Right lobe of liver (tissue), 6 donors: ENCODE measurements at places on chromosomes 11 and 22. TPM values are rescaled to one million over a fixed set of nuclear protein-coding genes. Genes with fewer than 3 reads are reported as not detected.

The PHOX2A gene
- total RNA-seq: not detected

DNA sequence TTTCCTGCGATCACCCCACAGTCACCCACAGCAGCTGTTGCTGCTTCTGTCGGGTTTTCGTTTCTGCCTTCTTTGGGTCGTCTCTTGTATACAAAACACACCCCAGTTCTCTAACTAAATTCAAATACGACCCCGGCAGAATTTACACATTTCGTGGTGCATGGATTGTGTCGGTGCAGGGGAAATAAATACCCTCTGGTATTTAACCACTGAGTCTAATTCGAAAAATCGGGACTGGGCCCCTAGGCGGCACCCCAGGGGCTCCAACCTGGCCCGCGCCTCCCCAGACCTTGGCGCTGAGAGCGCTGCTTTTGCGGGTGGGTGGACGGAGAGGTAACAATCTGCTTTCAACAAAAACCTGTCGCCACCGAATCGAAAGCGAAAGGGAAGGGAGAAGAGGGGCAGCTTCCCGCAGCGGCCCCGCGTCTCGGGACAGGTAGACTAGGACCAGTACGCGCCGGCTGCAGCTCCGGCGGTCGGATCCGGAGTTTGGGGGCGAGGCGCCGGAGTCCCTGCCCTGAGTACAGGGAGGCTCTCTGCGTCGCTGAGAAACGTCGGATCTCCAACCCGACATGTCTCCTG lies 4.4 kb downstream of the ALX4 start:
- no peaks in the 10 kb centered on the region for H3K4me1 ChIP-seq
- no peak overlapping the region for H3K27ac ChIP-seq
- no peaks in the 10 kb centered on the region for H3K36me3 ChIP-seq
- no peak for DNase-seq
- H3K27me3 ChIP-seq: no peaks in the 10 kb centered on the region
- peak overlapping the region; percentile 52 for H3K4me3 ChIP-seq

GRCh38 chr11:76617553-76618265 lies 52.8 kb downstream of the LRRC32 start:
- DNase-seq: no peak
- H3K4me1 ChIP-seq: no peaks in the 10 kb centered on the region
- H3K27ac ChIP-seq: no peak overlapping the region
- no peaks in the 10 kb centered on the region for H3K36me3 ChIP-seq

GRCh38 chr11:121503051-121503450 lies 50.3 kb upstream of the SORL1-AS1 start:
- H3K4me3 ChIP-seq: no peak overlapping the region
- no peaks in the 10 kb centered on the region for H3K27me3 ChIP-seq
- DNase-seq: no peak
- no peak overlapping the region for H3K27ac ChIP-seq

DNA sequence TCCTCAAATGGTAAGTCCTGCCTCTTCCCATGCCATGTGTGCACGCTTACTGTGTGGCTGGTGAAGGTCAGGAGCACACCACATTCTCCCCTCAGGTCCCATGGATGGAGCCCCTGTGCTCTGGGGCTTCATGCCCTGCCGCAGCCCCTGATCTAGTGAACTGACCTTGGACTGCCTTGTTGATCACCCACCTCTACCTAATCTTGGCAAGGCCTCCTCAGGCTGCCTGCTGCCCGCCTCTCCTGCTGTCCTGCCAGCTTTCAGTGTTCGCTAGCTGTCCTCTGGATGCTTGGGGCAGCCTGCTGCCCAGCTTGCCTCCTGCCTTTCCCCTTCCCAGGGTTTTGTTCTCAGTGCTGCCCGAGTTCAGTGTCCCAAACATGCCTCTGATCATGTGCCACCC lies 38.1 kb downstream of the CABIN1 start:
- no peaks in the 10 kb centered on the region for H3K4me1 ChIP-seq
- no peak overlapping the region for H3K27ac ChIP-seq
- H3K4me3 ChIP-seq: no peak overlapping the region

- no peak overlapping the region for H3K4me3 ChIP-seq
- DNase-seq: no peak
- no peaks in the 10 kb centered on the region for H3K27me3 ChIP-seq
- H3K27ac ChIP-seq: no peak overlapping the region
Observed at GRCh38 chr11:113240389-113240788, 74.0 kb upstream of the TTC12 start.

DNA sequence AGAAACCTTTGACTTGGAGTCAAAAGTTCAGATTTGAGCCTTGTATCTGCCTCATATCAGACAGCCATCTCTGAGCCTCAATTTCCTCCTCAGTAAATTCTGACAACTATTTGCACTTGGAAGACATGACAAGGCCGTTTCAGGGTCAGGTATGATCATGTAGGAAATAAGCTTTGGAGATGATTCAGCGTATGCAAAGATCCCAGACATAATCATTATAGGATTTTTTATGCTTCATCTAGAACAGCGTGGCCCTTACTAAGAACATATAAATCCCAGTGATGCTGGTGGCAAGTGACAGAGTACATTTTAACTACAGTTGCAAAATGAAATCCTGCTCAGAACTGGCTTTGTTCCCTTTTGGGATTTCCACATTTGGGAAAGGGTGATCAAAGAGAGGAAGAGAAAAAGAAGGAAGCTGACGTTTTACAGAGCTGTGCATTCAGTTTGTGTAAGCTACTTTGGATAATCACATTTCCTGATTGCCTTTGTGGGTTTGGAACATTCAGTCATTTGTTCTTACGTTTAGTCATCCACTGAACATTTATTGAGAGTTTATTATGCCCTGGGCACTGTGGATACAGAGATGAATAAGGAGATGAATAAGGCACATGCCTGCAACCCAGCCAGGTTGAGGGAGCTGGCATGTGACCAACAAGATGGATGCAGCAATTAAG lies 81.9 kb upstream of the HEPHL1 start:
- no peak overlapping the region for H3K27ac ChIP-seq
- no peaks in the 10 kb centered on the region for H3K4me1 ChIP-seq
- H3K27me3 ChIP-seq: no peaks in the 10 kb centered on the region
- H3K4me3 ChIP-seq: no peak overlapping the region

The SSRP1 gene
- total RNA-seq: 36.4 TPM

DNA sequence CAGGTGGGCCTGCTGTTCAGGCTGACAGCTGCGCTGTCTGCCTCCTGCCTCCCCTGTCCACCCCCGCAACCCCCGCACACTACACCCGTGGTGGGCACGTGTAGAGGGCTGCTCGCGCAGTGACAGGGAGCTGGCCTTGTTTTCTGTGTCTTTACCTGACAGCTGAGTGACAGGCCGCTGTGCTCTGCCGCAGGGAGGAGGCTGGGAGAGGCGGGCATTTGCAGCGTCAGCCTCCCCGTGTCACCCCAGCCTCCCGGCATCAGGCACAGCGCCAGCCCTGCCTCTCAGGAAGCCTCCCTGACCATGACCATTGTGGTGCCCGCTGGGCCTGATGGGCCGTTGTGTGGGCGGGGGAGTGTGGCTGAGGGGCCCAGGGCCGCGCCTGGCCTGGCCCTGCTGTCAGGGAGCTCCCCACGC lies 32.0 kb upstream of the RELT start:
- H3K4me3 ChIP-seq: no peak overlapping the region
- H3K27me3 ChIP-seq: no peaks in the 10 kb centered on the region
- no peak for DNase-seq
- H3K4me1 ChIP-seq: no peaks in the 10 kb centered on the region

The RIC3 gene
- 3.7 TPM for total RNA-seq

GRCh38 chr11:63931045-63931444 lies 7.8 kb upstream of the NAA40 start:
- no peaks in the 10 kb centered on the region for H3K4me1 ChIP-seq
- H3K27ac ChIP-seq: no peak overlapping the region
- H3K4me3 ChIP-seq: no peak overlapping the region

The SLC43A3 gene
- 109 TPM for total RNA-seq

DNA sequence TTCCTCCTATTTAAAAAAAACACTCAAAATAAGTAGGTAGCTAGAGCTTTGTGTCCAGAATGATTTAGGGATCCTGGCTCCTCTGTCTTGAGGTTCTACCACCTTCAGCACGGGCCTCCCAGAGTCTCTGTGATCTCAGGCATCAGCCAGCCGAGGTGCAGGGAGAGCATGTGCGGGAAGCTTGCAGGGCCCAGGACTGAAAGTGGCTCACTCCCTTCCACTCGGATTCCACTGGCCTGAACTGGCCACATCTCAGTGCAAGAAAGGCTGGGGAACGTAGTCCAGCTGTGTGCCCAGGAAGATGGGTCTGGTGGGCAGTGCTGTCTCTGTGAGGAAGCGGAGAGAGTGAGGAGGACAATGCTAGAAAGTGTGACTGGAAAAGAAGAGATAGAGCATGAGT lies 68.3 kb upstream of the MYOD1 start:
- no peak overlapping the region for H3K27ac ChIP-seq
- no peaks in the 10 kb centered on the region for H3K4me1 ChIP-seq
- H3K36me3 ChIP-seq: no peaks in the 10 kb centered on the region
- no peak overlapping the region for H3K4me3 ChIP-seq

The RNF121 gene
- total RNA-seq: 23.7 TPM

The DCDC1 gene
- total RNA-seq: 1.9 TPM

GRCh38 chr11:87870086-87870485 lies 305.2 kb downstream of the RAB38 start:
- no peak for DNase-seq
- no peak overlapping the region for H3K4me3 ChIP-seq
- H3K27me3 ChIP-seq: no peaks in the 10 kb centered on the region

GRCh38 chr22:27982630-27983180 lies 63.6 kb upstream of the PITPNB start:
- no peaks in the 10 kb centered on the region for H3K4me1 ChIP-seq
- no peak overlapping the region for H3K4me3 ChIP-seq
- no peaks in the 10 kb centered on the region for H3K27me3 ChIP-seq
- H3K36me3 ChIP-seq: peaks cover 11% of the 10 kb centered on the region
- no peak for DNase-seq

GRCh38 chr11:105718641-105719040 lies 108.8 kb downstream of the GRIA4 start:
- no peak for DNase-seq
- H3K36me3 ChIP-seq: no peaks in the 10 kb centered on the region
- H3K4me3 ChIP-seq: no peak overlapping the region
- no peaks in the 10 kb centered on the region for H3K27me3 ChIP-seq

GRCh38 chr11:1494650-1495049 lies 8.1 kb upstream of the MOB2 start:
- no peaks in the 10 kb centered on the region for H3K36me3 ChIP-seq
- no peak for DNase-seq
- no peak overlapping the region for H3K27ac ChIP-seq
- no peak overlapping the region for H3K4me3 ChIP-seq

DNA sequence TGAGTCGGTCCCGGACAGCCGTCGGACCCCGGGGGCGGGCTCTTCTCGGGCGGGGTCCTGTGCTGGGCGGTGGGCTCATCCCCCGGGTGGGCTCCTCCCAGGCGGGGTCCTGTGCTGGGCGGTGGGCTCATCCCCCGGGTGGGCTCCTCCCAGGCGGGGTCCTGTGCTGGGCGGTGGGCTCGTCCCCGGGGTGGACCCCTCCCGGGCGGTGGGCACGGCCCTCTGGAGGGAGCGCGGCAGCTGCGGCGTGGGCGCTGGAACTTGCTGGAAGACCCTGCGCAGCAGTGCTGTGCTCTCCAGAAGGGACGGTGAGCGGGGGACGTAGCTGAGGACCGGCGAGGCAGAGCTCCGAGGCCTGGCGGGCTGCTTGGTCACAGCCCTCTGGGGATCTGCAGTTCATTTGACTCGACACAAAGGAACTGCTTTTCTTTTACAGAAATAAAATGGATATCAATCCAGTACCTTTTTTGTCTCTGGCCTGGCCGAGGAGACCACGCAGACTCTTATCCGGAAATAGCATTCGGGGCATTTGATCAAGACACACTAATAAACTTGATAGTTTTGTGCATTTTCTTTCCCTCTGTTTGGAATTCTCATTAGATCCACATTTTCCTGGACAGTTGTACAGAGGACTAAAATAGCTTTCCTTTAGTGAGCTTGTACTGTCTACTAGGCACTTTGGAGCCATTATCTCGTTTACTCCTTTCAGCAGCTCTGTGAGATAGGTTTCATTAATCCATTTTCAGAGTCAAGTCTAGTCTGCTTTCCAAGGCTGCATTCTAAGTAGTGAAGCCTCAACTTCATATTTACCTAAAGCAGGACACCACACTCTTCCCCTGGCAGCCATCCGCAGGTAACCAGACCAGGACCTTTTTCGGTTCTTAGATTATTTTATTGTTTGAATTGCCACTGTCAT lies 812 bp downstream of the JAM3 start:
- H3K36me3 ChIP-seq: no peaks in the 10 kb centered on the region
- H3K4me1 ChIP-seq: no peaks in the 10 kb centered on the region
- no peak for DNase-seq
- H3K4me3 ChIP-seq: peak overlapping the region; percentile 52
- no peaks in the 10 kb centered on the region for H3K27me3 ChIP-seq

The DERL3 gene
- total RNA-seq: 6.0 TPM
